IMR-90 (cell line): ENCODE measurements at places on chromosomes 7 and 10. TPM values are rescaled to one million over a fixed set of nuclear protein-coding genes. Genes with fewer than 3 reads are reported as not detected.

The ASIC3 gene
- polyA plus RNA-seq: 0.70 and 0.74 TPM in 2 replicates

The AKR1E2 gene
- polyA plus RNA-seq: 1.1 and 1.2 TPM in 2 replicates

- DNase-seq: no peak
Observed at GRCh38 chr10:53013201-53013810, 240.7 kb upstream of the MBL2 start.

GRCh38 chr7:5702876-5703571 lies 78.4 kb downstream of the RNF216 start:
- peak; percentile 60 for DNase-seq

DNA sequence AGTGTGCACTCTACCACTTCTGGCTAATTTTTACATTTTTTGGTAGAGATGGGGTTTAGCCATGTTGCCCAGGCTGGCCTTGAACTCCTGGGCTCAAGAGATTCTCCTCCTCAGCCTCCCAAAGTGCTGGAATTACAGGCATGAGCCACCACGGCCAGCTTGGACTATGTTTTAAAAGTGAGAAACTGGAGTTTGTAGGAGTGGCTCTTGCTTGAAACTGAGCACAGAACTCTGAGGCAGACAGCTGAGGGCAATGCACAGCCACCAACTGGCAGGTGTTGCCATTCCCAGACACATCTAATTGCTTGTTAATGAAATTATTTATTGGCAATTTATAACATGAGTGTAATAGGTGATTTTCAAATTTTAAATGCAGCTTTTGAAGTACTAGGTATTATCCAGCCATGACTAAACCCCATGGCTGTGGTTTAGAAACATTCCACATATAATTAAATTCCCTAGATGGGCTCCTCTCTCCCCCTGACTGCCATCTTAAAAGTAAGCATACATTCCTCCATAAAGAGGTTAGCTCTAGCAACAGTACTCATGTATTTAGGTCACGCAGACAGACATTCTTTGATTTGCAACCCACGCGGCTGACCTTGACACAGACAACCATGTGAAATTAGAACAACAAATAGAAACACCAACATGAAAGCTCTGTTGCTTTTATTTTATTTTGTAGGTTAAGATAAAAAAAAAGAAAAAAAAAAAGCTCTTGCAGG lies 19.8 kb downstream of the PANK1 start:
- DNase-seq: peak; percentile 60

- no peak for DNase-seq
Observed at GRCh38 chr7:74503061-74503460, 49.4 kb downstream of the GTF2IRD1 start.

GRCh38 chr10:96596422-96597407 lies 9.9 kb upstream of the TM9SF3 start:
- DNase-seq: no peak

- peak; percentile 81 for DNase-seq
Observed at GRCh38 chr10:31886885-31887284, 41.7 kb downstream of the ARHGAP12 start.

GRCh38 chr7:143305423-143306070 lies 10.4 kb upstream of the CLCN1 start:
- DNase-seq: peak; percentile 37

DNA sequence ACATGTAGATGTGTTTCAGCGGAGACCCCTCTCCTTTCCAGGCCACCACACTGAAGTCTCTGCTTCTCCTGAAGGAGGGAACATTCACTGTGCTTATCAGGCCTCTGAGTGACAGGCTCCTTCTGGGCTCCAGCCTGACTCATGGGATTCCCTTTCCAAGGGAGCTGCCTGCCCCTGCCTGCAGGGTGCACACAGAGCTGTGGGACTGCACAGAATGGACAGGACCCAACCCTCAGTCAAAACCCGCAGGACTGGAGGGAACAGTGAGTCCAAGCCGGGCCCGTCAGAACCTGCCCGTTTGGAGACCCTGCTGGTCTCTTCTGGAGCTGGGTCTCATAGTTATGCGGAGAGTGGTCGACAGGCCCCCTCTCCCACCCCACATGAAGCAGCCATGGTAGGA lies 32.6 kb downstream of the PLAC9 start:
- peak; percentile 67 for DNase-seq

GRCh38 chr7:5203183-5203537 lies 13.1 kb downstream of the WIPI2 start:
- no peak for DNase-seq

DNA sequence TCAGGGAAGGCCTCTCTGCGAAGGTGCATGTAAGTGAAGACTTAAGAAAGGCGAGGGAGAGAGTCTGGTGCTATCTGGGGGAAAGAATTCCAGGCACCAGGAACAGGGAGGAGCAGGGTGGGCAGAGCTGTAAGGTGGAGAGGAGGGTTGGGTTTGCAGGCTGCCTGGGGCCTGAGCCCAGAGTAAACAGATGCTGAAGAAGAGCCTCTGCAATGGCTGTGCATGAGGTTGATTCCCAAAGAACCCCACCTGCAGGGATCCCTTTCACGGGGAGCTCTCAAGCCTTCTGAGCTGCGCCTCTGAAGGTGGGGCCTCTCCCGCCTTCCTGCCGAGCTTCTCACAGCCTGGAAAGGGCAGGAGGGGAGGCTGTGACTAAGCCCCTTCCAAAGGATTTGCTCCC lies 115.1 kb downstream of the RNF216 start:
- no peak for DNase-seq

DNA sequence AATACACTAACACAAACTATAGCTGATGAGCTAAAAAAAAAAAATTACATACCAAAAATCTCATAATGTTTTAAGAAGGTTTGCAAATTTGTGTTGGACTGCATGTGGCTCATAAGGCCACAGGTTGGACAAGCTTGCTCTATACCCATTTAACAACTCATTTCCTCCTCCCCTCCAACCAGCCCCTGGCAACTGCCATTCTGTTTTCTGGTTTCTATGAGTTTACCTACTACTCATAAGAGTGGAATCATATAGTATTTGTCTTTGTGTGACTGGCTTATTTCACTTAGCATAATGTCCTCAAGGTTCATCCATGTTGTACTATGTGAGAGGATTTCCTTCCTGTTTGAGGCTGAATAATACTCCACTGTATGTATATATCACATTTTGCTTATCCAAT lies 100.4 kb upstream of the ARHGAP21 start:
- peak; percentile 13 for DNase-seq

GRCh38 chr10:373015-373414 lies 237.8 kb downstream of the ZMYND11 start:
- peak; percentile 47 for DNase-seq

- no peak for DNase-seq
Observed at GRCh38 chr7:117110480-117111315, 157.4 kb downstream of the ST7 start.
